ENCODE measurements at places on chromosomes 3 and 15.

GRCh38 chr3:182948305-182948704 is 32.0 kb downstream of the DCUN1D1 start:
- DNase-seq, result no peak

- DNase-seq, result no peak
These were observed 1.9 kb downstream of the ZBTB47 start for GRCh38 chr3:42655331-42655888.

GRCh38 chr3:100605358-100605757 is 4.0 kb upstream of the ADGRG7 start:
- DNase-seq, result no peak

- DNase-seq, result no peak
These were observed 50.1 kb upstream of the STT3B start for GRCh38 chr3:31482493-31483200.

DNA sequence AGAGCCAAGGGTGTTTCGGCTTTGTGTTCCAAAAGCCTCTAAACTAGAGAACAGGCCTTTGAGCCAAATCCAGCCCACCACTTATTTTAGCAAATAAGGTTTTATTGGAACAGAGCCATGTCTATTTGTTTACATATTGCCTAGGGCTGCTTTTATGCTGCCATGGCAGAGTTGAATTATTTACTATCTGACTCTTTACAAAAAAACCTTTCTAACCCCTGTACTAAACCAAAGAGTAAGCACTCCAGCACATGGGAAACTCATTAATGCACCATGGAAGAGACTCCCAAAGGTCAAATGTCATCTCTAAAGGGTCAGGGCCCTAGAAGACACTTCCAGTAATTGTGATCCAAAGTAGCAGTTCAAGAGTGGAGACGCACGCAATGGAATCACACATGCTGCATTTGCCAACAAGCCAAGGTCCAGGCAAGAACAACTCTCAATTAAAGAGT is 22.3 kb downstream of the OSBPL10 start:
- DNase-seq, result no peak

DNA sequence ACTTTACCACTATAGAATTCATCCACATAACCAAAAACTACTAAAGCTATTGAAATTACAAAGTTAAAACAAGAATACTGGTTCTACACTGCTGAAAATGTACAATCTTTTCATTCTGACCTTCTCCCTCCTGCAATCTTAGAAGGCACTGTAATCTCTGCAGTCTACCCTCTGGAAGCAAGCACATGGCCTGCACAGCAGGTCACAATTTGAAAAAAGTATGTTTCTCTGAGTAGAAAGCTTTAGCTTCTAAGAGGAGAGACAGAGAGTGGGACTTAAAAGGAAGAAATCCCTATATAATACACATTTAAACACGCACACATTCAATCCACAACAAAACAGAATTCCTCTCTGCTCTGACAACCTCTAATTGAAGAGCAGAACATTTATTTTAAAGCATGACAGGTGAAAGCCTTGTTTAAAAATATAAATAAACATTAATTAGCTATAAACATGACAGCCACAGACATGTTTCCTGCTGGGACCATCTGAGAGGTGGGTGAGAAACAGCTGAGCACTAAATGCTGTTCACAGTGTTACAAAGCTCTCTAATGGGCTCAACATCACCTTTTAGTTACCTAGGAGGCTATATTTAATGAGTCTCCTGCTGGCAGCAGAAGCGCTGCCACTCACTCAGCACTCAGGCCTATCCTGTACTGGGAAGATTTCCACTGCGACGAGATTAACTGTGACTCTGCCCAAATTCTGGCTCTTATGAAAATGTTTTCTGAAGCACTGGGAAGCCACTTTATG is 447.4 kb downstream of the AGBL1 start:
- DNase-seq, result no peak

- DNase-seq, result no peak
These were observed 270.6 kb upstream of the ALCAM start for GRCh38 chr3:105096071-105096470.

GRCh38 chr15:57302640-57303257 is 73.6 kb upstream of the CGNL1 start:
- no peak for DNase-seq

GRCh38 chr15:90234096-90234988 is at the start of gene GDPGP1:
TSS of gene GDPGP1 (plus strand) at chr15:90234209. CDS start at chr15:90240909, 6,700 bp downstream.
- no peak for DNase-seq

Data from activated CD4-positive, alpha-beta T cell treated with anti-CD3 and anti-CD28 coated beads, Interleukin-2, amount 50 U/mL, for 48 hours (primary cell).